ENCODE measurements at places on chromosomes 16 and 17.

DNA sequence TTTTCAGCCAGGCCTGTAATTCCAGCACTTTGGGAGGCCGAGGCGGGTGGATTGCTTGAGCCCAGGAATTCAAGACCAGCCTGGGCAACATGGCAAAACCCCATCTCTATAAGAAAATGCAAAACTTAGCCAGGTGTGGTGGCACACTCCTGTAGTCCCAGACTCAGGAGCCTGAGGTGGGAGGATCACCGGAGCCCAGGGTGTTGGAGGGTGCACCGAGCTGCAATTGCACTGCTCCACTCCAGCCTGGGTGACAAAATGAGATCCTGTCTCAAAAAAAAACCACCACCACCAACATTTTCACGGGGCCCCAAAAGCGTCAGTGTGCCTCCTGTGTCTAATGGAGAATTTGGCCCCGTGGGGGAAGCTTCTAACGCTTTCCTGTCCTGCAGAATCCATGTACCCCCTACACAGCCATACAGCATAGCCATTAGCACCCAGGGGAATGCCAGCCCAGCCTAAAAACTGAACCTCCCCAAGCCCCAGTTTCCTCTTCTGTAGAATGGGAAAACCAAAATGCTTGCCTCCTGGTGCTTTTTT, 22.2 kb upstream of the MAP3K14 start:
- no peak for DNase-seq

- DNase-seq: no peak
Measured at GRCh38 chr16:11151885-11152629, 103.9 kb downstream of the SOCS1 start.

DNA sequence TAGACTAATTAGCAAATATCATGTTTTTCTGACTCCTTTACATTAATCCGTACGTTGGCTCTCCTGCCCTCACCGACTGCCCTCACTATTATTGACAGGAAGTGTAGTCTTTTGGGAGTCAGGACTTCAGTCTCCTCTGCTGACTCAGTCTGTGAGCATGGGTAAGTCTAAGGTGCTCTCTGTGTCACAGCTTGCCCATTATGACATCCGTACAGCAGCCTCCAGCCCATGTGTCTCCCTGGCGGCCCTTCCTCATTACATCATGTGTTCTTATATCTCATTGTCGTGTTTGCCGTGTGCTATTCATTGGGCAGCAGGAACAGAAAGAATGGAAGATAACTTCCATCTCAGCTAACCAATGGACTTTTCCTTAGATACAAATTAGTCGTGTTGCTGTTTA, 77.5 kb downstream of the MRTFB start:
- DNase-seq: no peak

DNA sequence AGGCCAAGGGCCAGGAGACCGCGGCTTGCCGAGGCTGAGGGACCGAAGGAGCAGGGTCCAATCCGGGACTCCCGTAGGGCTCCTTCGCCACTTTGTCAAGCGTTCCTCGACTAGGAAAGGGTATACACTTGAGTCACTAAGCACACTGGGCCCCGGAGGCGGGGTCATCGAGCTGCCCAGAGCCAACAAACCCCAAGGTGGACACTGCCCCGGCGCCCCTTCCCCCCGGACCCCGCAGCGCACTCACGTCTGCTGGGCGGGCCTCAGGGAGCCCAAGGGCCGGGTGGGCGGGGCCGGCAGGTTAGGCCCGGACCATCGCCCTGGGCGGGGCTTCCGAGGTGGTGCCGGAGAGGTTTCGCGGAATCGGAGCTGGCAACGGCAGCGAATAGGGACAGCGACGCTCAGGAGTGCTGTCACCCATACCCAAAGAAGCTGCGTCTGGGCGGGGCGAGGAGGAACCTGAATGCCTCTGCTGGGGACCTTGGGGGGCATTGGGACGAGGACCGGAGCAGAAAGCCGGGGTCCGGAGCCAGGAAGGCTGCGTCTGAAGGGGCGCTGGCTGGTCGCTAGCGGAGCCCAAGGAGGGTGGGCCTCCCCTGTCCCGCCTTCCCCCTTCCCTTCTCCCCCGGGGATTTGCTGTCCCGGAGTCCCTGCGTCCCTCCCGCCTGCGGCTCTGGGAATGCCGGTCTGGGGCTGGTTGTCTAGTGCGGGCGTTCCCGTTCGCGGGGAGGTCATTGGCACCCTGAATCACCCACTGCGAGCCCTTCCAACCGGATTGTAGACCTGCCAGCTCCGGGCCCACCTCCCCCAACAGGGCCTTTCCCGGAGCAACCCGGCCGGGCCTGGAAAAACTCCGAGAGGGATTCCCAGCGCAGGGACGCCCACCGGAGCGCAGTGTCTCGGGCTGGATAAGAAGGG, 118.2 kb upstream of the SMURF2 start:
- no peak for DNase-seq

DNA sequence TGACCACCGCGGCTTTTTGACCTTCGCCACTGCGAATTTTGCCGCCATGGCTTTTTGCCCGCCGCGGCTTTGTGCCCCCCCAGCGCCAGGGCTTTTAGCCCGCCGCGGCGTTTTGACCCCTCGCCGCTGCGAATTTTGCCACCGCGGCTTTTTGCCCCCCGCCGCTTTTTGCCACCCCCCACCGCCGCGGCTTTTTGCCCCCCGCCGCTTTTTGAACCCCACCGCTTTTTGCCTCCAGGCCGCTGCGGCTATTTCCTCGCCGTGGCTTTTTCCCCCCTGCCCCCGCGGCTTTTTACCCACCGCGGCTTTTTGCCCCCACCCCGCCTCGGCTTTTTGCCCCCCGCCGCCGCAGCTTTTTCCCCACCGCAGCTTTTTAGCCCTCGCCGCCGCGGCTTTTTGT, 134.8 kb upstream of the TP53TG3C start:
- DNase-seq: no peak

DNA sequence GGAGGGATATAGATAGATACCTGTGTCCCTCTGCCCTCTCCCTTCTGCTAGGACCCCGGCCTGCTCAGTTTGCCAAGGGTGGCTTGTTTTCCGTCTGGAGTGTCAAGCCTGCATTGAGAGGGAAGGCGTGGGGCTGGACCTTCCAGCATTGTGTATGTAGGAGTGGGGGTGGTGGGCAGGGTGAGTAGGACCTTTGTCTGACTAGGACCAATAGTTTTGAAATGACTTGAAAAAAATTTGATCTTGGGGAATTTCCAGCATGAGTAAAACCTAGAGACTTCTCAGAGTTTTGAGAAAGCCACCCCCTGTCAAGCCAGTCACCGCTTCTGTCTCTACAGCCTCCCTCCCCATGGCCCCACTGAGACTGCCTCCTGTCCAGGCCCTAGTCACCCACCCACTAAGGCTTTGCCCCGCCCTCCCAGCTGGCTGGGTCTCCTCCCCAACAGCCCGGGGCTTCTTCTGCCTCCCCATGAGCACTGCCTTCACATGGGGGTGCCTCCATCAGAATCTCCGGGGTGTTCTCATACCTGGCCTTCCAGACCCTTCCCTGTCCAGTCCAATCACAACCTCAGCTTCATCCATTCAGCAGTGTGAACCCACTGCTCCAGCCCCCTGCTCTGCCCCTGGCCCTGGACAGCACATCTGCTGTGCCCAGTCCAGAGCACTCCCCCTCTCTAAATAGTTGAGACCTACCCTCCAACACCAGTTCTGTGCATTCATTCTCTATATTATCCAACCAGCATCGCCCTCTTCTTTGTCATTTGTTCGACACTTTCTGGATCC, 207.0 kb downstream of the MSI2 start:
- DNase-seq: no peak

- DNase-seq: no peak
Measured at GRCh38 chr17:37678036-37678435, 34.8 kb upstream of the DDX52 start.

DNA sequence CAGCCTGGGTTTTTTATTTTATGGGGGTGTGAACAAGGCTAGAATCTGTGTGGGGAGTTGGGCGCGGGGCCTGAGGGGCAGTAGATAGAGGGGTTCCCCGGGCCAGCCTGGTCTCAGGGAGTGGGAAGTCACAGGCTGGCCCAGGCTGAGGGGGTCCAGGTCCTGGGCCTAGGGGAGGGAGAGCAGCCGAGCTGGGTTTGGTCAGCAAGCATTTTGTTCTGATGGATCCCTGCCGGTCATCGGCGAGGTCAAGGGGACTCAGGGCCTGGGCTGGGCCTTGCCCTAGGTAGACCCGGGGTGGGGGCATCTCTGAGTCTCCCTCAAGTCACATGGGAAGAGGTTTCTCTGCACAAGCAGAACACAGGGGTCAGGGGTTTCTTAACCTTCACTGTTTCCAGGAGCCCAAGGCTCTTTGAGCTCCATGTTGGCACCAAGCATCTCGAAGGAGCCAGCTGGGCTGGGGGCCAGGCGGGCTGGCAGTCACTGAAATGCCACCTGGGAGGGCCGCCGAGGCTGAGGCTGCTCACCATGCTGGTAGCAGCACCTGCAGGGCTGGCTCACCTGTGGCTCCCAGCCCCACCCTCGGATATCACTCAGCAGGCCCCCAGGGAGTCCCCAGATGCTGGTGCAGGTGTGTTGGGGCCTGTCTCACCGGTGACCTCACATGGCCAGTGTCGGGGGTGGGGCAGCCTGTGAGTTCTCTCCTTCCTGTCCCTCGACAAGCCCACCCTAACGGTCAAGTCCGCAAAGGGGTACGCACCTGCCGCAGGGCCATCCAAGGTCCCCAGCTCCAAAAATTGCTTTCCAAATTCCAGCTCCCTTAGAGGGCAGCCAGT, 41.0 kb downstream of the SLC7A5 start:
- DNase-seq: no peak

DNA sequence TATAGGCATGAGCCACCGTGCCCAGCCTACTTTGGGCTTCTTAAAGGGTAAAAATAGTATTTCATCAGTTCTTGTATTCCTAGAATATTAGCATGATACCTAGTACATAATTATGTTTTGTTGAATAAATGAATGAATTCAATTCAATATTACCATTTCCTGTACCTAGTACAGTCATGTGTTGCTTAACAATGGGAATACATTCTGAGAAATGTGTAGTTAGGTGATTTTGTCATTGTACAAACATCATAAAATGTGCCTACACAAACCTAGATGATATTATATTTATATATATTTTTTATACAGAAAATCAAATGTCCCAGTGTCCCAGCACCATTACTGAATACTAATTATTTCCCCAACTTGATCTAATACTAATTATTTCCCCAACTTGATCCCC, 85.6 kb upstream of the HAS3 start:
- no peak for DNase-seq

DNA sequence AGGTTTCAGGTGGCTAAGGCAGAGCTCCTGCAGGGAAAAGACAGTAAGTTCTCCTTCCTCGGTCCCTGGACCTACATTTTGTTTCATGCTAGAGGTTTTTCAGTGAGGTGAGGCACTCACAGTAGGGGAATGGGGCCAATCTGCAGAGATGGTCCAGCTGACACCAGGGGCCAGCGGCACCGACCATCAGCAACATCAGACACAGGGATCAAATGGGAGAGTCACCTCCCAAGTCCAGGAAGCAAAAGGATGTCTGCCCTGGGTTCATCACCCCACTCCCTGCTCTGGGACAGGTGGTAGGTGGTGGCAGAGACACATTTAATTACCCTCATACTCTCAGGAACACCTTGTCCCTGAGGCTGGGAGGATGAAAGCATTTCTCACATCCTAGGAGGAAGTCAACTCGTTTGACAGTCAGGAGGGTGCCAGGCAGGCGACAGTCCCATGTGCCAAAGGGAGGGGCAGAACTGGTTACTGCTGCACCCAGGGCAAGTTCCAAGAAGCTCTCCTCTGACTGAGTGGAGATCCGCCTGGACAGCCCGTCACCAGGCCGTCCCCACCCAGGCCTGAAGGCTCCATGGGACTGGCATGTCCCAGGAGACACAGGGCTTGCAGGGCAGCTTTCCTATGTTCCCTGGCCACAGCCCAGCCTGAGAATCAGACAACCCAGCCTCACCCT, 19.2 kb downstream of the ATP6V0D1 start:
- DNase-seq: no peak

- no peak for DNase-seq
Measured at GRCh38 chr16:50909831-50910735, 168.2 kb downstream of the CYLD start.
